ENCODE measurements at places on chromosomes 5 and 9.
A peak's percentile ranks its signal among the peaks of the same experiment; 100 is the strongest.

DNA sequence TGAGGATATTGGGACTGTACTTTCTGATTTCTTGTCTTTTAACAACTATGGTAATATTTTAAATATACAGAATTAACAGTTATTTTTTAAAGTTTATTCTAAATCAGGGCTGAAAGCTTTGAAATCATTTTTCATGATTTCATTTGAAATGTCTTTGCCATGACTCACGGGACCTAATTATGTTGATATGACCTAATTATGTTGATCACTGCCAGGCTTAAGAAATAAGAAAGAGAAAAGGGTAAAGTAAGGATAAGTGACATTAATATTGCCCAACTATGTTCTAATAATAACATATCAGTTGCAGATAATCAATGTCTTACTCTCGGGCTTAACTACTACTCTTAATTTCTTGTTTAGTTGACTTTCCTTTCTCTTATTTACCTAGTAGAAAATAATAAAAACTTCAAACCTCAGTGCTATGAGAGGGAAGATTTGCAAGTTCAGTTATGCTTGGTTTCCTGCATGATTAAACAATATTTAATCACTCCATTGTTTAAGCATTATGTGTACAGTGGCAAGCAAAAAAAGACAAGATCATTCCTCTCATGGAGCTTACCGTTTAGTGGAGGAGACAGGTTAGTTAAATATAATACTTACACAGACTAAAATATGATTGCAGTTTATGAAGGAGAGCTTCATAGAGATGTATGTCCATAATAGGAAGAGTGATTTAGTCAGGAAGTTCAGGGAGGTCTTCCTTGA is 67.0 kb upstream of the EIF4EBP3 start:
- no peak for DNase-seq

DNA sequence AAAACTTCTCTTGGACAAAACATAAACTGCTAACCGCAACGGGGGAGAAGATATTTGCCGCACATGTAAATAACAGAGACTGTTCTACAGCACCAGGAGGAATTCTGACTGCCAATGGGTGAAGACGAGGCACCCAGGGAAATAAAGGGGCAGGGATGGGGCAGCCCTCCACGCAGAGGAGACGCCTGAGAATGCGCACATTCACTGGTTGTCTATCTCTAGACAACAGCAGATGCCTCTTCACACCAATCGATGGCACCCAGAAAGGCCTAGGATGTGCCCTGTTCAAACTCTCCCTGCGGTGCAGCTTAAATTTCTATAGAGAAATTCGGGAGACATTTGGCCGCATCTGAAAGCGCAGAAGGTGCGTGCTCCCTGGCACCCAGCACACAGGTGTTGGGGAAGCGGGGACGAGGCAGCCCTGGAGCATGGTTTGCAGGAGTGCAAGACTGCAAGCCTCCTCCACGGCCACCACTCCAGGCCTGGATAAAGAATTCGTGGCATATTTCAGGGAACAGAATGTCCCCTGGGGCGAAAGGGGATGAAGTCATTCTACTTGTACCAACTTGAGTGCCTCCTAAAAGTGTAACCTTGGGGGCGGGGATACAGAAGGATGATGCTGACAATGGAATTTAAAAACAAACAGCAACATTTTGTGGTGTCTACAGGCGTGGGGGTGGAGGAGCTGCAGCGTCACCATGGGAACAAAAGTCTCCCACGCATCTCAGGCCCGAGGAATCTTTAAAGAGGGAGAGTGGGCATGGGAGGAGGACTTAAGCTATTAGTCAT is 6.3 kb upstream of the IRX2 start:
- no peak for DNase-seq

DNA sequence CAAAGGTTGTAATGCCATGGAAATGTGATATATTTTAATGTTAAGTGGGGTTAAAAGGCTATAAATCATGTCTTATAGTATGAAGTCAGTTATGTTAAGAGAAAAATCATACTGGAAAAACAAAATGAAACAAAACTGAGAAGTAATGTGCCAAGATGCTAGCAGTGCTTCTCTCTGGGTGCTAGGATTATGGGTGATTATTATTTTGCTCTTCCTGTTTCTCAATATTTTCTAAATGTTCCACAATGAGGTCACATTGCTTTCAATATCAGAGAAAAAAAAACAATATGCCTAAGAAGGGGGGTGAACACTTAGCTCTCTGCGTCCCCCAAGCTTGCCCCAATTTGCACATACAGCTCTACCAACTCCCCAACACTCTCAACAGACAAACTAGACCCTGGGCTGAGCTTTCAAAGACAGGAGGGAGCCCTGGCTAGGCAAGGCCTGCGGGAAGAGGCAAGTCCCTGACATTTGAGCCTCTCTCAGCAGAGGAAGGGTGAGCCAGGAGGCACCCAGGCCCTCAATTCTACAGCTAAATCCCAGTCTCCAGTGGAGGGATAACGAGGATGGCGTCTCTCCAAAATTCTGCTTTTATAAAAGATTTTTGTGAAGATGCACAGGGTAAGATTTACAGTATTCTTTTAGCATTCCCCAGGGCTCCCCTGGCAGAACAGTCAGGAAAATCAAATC is 24.4 kb downstream of the WHRN start:
- DNase-seq = no peak

DNA sequence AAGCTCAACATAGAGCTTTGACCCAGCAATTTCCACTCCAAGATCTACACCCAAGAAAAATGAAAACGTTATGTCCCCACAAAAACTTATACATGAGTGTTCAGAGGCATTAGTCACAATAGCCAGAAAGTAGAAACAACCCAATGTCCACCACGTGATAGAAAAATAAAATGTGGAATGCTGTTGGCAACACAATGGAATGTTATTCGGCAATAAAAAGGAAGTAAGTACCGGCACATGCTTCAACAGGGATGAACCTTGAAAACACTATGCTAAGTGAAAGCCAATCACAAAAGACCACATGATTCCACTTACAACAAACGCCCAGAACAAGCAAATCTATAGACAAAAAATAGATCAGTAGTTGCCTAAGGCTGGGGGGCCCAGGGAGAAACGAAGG is 6.0 kb downstream of the UBQLN1 start:
- DNase-seq = no peak

GRCh38 chr9:106891286-106891685 is 28.3 kb downstream of the ZNF462 start:
- DNase-seq = no peak

DNA sequence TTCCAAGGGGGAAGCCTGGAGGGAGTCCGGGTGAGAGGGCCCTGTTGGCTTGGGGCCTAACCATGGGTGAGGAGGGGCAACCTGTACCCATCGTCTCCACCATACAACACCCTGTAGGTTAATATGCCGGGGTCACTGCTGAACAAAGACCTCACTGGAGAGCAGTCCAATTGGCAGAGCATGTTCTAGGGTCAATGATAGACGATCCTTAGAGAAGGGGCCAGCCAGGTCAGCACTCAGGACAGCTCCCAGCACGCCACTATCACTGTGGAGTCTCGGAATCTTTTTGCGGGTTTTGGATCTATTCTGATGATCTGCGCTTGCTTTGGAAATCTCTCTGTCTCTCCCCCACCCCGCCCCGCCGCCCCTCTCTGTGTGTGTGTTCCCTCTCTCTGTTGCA is 218.4 kb upstream of the MVB12B start:
- no peak for DNase-seq

- peak; percentile 16 for DNase-seq
Measured at GRCh38 chr9:33452828-33453271, 5.5 kb upstream of the AQP3 start.

DNA sequence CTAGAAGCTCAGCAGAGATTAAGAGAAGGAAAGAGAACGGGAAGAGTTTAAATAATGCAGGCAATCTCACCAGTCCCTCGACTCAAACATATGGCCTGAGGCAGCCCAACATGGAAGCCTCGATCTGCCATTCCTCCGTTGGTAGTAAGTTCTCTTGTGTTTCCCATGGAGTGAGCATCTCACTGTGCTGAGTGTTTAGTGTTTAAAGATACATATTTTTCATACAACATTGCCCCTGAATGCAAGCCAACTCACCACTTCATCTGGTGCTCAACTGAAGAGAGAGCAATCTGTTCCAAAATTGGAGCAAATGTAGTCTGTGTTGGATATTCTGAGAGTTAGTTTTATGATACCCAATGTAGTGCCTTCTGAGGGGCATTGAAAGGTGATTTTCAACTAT is 171.5 kb upstream of the ATP10B start:
- no peak for DNase-seq

- DNase-seq = no peak
Measured at GRCh38 chr5:108930107-108930506, 182.4 kb downstream of the FER start.

DNA sequence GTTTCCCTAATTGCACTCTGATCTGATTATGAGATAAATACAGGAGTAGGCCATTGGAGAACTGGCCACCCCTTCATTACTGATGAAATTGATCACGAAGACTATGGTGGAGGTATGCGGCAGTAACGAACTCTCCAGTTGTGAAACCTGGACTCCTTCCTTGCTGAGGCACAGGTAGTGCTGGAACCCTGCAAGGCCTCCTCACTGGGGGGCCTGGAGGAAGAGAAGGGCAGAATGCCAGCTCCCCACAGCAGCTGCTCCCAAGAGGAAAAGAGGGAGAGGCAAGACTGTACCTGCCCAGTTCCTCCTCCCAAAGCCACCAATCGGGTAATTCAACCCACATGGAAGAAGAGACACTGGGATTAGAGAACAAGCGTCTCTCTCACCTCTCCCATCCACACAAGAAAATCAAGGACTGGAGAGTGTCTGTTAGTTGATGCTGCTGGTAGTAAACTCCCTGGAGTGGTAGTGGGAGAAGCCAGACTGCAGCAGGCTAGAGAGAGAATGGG is 19.1 kb upstream of the TRIO start:
- no peak for DNase-seq

DNA sequence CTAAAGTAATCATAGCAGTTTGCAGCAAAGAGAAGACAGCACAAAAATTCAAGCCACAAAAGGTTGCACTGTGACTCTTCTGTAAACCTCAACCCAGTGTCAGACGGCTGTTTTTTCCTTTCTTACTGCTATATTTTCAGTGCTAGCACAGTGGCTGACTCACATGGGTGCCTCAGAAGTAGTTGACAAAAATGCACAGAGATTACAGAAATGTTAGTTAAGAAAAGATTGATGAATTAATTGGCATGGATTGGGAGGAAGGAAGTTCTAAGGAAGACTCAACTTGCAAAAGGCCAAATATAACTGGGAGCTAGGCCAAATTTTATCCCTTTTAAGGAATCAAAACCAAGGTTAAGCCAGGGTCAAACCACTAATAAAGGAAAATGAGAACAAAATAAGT is 43.7 kb upstream of the ITGA1 start:
- no peak for DNase-seq

DNA sequence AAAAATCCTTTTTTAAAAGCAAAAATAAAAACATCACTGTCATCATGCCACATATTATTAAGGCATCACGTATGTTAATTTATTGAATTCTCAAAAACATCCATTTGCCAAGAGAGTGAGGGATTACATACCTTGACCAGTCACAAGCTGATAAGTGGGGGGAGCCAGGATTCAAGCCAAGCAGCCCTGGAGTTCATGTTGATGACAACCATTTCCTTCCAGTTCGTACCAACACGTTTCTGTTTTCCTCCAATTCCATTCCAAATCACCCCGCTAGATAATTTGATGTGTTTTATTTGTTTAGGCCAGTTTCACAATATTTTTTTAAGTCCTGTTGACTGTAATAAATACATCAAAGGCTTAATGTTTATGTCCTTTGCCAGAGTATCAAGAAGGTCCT is 53.0 kb downstream of the SLC1A3 start:
- no peak for DNase-seq

GRCh38 chr5:56588636-56589480 is 226.5 kb upstream of the MAP3K1 start:
- DNase-seq = no peak

DNA sequence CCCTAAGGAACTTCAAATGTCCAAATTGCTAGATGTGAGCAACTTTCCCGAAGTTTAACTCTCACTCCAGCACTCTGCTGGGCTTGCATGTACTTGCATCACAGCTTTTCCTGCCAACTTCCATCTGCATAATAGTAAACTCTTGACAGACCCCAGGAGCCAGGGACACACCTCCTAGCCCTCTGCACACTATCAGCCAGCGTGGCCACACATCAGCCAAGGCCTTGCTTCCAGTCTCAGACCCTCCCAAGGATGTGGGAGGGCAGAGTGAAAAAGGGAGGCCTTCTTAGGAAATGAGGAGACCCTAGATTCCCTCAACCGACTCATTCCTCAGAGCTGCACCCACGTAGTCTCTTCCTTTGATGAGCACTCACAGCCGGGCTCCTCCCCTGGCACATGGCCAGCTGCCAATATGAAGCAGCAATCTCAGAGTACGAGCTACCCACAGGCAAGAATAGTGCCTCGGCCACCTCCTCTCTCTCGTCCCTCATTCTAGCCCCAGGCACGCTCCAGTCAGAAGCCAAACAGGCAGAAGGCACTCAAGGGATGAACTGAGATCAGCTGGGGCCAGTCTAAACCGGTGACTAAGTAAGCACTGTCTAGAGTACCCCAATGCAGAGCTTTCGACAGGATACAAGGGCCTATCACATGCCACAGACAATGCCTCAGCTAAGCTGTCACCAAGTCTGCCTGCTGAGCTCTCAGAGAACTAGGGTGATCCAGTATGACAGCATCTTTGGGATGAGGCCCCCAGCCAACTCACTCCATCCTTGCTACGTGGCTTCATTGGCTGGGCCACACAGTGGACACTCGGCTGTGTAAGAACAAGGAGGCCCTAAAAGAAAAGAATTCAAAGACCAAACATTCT is 2.3 kb downstream of the P4HA2 start:
- no peak for DNase-seq

DNA sequence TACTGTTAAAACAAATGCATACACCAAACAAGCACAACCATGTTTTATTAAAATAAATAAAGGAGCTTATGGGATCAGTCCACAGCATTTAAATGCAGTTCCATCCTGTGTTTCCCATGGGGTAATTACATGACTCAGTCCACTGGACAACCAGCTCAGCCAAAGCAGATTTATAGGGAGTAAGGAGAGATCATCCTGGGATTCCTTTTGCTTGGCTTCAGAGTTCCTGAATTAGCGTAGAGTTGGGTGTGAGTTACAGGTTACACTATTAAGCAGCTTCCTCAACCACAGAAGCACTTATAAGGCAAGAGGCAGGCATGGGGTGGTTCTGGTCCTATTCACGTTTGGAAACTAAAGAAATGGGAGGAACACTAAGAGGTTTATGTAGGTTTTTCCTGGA is 381.1 kb upstream of the ACTBL2 start:
- no peak for DNase-seq

DNA sequence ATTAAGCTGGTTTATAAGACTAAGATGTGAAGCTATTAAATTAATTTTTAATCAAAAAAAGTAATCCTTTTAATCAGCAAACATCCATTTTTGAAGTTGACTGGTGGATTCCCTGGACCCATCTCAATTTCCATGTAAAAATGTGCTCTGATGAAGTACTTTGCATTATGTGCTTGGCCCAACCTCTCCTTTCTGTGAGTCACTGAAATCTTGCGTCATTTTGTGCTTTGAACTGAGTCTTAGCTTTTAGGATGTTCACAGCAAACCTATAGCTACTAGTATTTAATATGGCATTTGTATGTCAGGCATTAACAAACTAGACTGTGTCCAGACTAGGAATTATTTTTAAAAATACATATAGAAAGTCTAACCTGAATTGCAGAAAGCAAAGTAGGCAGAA is 55.0 kb upstream of the CDH12 start:
- DNase-seq = no peak

All from stimulated activated CD8-positive, alpha-beta memory T cell treated with anti-CD3 and anti-CD28 coated beads, Interleukin-2, amount 100 ng/mL, for 1 hour (primary cell).